ENCODE measurements at places on chromosomes 5 and 9. TPM values are rescaled to one million over a fixed set of nuclear protein-coding genes. Genes with fewer than 3 reads are reported as not detected.

MAMDC2 gene
- 6.7 TPM for total RNA-seq

RMND5B gene
- total RNA-seq: 42.7 TPM

TGFBR1 gene
- 18.4 TPM for total RNA-seq

ORM2 gene
- total RNA-seq: not detected

INSL4 gene
- not detected for total RNA-seq

PCDHAC2 gene
- total RNA-seq: 0.34 TPM

GFI1B gene
- total RNA-seq: not detected

SLC23A1 gene
- not detected for total RNA-seq

PRRC1 gene
- 40.8 TPM for total RNA-seq
